ENCODE measurements at places on chromosomes 4 and X.
A peak's percentile ranks its signal among the peaks of the same experiment; 100 is the strongest.

DNA sequence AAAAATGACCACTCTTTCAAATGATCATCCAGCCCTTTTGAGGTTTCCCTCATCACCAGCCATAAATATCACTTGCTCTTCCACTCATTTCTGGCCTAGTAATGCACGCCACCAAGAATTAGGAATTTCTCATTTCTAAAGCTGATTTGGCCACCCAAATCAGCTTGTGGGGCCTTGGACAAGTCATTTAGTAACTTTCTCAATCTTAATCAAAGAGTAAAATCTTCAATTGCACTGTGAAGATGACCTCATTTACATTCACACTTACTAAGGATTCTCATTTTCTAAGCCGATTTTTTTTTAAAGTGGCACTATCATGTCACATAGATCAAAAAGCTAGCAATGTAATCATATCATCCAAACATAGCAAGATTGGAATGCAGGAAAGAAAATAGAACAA, 150.0 kb upstream of the HHIP start:
- DNase-seq: no peak

DNA sequence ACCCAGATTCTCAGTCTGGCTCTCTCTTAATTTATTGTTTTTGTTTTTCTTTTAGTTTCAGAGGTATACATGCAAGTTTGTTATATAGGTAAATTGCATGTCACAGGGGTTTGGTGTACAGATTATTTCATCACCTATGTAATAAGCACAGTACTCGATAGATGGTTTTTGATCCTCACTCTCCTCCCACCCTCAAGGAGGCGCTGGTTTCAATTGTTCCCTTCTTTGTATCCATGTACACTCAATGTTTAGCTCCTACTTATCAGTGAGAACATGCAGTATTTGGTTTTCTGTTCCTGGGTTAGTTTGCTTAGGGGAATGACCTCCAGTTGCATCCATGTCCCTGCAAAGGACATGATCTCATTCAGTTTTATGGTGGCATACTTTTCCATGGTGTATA, 198.4 kb downstream of the STK32B start:
- no peak for DNase-seq

DNA sequence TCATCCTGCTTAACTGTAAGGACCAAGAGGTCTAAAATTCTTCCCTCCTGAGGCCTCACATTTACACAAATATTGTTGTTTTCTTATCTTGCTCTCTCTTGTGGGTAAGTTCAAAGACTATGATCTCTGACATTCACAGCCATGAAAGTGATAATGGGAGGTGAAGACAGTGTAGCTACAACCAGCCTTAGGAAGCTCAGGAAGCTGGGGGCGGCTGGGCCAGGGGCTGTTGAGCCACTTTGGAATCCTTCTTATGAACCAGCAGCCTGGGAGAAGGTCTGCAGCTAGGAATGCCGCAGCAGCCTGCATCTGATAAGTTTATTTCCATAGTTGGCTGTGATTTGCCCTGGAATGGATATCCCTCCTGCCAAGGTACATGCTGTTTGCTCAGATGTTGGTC, 316.2 kb downstream of the STIM2 start:
- DNase-seq: no peak

DNA sequence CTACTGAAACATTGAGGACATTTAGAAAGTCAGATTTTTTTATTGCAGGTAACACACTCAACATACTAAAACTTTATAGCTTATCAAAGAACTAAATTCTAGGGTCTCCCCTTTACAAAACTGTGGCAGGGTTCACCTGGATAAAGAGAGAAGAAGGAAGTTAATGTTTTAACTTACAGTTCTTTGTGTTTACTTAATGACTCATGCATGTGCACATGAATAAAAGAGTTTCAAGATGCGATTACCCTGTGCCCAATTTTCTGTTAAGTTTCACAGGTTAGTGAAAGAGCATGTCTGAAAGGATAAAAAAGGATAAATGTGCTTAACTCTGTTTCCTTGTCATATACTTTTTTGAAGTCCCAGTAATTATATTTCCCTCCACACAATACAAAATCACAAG, 16.8 kb downstream of the DCAF8L1 start:
- no peak for DNase-seq

DNA sequence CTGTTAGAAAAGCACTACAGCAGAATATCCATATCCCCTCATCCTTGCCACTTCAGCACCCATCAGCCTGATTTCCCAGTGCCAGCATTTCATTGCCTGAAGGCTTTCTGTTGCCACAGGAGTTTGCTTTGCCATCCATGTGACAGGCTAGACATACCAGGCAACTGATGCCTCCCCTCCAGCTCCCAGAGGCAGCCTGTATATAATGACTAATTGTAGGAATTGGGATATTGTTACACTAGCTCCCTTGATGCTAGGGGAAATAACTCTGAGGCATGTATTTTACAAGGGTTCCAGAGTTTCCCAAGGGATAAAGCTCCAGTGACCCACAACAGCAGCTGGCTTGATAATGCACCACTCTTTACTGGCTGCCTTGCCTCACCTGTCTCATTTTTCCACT, 608.0 kb upstream of the FTHL17 start:
- no peak for DNase-seq

DNA sequence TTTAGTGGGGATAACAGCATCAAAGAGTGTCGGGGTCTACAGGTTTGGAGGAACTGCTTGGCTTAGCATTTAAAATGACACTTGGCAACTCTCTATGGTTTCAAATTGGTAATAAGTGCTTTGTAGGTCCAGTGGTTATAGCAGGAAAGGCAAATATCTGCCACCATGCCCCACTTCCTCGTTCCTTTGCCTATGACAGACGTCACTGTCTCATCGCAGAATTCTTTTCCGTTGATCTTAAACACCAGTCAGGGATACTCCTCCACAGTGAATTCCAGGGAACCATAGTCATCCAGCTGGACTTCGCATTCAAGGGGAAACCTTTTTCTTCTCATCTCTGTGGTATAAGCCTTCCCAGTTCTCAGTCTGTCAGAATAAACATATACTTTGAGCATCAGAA, 319.1 kb downstream of the GPAT3 start:
- no peak for DNase-seq

DNA sequence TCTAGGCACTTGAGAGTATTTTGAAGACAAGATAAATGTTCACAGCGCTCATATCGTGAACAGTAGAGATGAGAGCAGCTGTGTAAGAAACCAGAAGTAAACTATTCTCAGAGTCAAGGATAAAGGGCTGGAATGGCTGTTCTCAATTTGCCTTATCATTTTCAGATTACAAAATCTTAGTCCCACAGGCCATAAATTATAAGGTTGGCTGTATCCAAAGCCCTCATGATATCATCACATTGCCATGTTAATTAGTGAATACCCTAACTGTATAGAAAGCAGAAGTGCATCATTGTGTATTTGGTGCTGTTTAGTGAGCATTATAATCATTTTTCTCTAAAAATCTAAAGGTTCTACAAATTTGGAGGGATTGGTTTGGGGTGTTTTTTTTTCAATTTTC, 168.9 kb upstream of the EDNRA start:
- no peak for DNase-seq

DNA sequence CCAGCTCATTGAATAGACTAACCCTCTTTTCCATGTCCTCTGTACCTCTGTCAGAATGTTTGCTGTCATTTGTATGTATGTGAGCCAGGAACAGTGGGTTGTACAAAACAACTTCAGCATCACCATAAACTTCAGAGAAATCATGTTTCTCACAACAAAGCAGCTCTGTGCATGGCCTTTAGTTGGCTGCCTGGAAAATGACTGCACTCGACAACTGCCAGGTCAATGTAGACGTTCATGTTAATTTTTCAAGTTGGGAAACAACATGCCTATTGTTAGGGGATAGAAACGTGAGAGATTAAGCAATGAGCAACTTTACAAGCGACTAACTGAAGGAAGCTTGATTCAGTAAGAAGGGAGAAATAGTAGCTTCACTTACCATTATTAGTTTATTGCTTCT, 17.9 kb upstream of the CXCL11 start:
- no peak for DNase-seq

- DNase-seq: no peak
Measured at GRCh38 chr4:142465526-142465925, 380.6 kb downstream of the INPP4B start.

GRCh38 chrX:132956421-132957210, 1.8 kb downstream of the HS6ST2 start:
- DNase-seq: no peak

GRCh38 chr4:87038837-87039615, 104.2 kb downstream of the AFF1 start:
- no peak for DNase-seq

GRCh38 chrX:79181401-79181800, 36.9 kb downstream of the GPR174 start:
- no peak for DNase-seq

- DNase-seq: no peak
Measured at GRCh38 chrX:40542208-40542607, 38.6 kb upstream of the ATP6AP2 start.

GRCh38 chrX:149760965-149761364, 12.9 kb upstream of the HSFX1 start:
- DNase-seq: no peak

GRCh38 chrX:18668071-18668835, 3.7 kb downstream of the RS1 start:
- DNase-seq: no peak

DNA sequence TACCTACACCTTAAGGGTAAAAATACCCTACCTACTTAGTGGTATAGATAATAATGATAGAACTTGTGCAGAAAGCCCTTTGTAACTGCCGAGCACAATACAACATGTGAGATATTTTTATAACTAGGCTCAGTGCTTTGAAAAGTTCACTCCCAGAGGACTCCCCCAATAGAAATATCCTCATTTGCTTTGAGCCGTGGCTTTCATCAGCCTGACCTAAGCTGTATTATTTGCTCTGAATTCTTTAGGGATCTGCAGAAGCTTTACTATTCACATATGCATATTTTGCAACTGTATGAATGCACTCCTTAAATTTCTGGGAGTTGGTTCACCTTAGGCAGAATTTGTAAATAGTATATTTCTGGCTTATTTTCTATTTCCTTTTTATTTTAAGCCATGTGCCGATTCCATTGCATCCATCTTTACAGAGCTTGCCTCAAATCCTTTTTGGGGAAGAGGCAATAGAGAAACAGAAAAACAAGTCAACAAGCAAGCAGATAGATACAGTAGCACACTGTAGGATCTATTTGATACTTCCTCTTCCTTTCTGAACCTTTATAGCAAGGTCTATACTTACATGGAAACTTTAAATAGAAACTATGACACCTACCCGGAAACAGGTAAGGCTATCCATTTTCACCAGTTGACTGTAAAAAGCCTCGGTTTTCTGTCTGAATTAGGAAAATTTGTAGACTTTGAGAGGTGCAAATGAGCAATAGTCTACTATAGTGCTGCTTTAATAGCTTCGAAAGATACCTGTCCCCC, 242.5 kb upstream of the VCX3A start:
- DNase-seq: no peak

GRCh38 chrX:37867536-37868153, 20.3 kb upstream of the DYNLT3 start:
- no peak for DNase-seq

- DNase-seq: no peak
Measured at GRCh38 chr4:170872794-170873193, 783.0 kb upstream of the AADAT start.

DNA sequence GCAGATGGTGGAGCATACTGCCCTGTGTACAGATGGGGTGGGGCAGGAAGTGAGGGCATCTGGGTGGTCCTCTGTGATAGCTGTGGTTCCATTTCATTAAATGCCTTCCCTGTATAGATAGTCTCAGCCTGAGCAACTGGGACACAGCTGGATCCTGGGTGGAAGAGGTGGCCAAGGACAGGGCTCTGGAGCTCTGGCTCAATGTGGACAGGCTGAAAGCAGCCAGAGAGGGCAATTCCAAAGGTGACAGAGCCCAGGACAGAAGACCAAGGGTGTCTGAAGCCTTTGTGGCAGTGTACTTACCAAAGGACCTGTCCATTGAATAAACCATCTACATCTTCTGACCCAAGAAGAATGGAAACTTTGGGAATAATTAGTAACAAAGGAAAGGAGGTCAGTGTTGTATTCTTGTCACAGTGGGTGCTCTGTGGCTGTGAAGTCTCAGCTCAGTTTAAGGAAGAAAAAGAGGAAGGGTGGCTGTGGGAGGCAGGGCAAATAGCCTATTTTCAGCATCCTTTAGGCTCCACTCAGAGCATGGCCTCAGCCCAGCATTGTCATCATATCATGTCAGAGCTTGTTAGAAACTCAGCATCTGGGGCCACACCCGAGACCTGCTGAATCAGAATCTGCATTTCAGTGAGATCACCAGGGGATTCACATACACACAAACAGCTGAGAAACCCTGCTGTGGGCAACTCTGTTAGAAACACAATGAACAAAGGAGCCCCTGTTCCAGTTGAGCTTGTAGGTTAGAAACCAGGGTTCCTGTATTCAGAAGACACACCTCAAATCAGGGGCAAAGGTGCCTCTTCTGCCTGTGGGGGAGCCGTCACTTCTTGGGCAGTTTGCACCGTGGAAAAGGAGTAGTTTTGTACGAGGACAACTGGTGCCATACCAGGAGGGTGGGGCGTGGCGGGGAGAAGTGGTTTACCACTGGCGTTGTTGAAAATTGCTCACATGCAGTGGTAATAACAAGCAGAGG, 168.6 kb downstream of the PTTG2 start:
- peak; percentile 14 for DNase-seq

DNA sequence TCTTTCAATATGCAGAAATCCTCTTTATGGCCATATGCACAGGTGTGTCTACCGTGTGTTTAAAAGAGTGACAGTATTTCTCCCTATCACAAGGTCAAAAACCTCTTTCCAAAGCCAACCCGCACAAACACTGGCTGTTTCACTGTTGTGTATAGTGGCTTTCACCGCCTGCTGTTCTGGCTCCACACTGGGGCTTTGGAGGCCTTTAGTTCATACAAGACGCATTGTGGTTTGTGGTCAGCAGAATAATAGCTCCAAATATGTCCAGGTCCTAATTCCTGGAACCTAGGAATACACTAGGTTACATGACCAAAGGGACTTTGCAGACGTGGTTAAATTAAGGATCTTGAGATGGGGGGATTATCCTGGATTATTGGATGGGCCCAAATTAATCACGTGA, 40.7 kb upstream of the FAM9A start:
- no peak for DNase-seq

DNA sequence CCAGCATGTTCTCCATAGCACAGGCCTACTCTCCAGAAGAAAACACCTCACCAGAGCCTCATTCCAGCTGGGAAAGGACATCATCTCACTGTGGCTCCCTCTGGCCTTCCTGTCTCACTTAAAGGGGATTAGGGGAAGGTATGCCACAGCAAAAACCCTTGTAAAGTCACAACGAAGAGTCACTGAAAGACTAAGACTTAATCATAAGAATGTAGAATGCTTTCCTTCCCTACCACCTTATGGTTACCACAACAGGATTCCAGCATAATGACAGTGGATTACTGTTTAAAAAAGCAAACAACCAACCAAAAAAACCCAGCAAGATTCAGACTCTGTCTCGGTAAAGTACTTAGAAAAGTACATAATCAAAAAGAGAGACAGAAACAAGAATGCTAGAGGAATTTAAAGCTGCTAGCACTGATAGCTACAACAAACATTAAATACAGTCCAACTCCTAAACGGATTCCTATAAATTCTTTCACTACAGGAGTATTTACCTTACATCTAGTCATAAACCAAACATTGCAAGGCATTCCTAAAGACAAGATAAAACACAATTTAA, 75.1 kb downstream of the BANK1 start:
- no peak for DNase-seq

Measured in stimulated activated CD4-positive, alpha-beta T cell treated with anti-CD3 and anti-CD28 coated beads, Interleukin-1b, Interleukin-23, amount 100 ng/mL, for 1 hour (primary cell).